ENCODE measurements at places on chromosomes 3 and 15. TPM values are rescaled to one million over a fixed set of nuclear protein-coding genes. Genes with fewer than 3 reads are reported as not detected.

DNA sequence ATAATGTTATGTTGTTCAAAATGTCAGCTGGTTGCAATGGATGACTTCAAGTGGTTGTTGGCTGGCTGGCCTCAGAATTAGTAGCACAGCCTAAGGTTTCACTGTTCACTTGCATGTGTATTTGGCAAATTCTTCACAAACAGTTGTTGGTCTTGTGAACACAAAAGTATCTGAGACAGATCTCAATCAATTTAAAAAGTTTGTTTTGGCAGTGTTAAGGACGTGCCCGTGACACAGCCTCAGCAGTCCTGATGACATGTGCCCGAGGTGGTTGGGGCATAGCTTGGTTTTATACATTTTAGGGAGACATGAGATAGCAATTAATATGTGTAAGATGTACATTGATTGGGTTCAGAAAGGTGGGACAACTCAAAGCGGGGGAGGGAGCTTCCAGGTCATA, 436.0 kb downstream of the AGBL1 start:
- no peak for DNase-seq

- no peak for DNase-seq
Measured at GRCh38 chr3:25992606-25993005, 202.7 kb downstream of the OXSM start.

DNA sequence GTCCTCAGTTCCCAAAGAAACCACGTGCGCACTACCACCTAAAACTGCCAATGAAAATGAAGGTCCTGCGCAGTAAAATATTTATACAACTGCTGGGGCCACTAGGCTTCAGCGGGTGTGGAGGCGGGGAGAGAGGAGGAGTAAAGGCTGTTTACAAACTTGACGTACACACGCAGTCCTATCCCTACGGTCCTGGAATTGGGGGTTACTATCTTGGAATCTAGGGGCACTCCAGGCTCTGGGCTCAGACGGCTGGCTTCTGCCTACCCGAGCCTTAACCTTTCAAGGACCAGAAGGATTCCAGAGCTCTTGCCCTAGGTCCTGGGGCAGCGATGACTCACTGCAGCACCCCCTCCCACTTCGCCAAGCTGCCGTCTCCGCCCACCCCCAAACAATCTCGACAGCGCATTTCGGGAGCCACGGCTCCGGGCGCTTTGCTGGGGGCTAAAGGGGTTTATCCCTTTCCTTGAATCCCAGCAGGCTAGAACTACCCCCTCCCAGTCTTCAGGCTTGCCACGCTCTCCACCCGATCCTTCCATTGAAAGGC, 3.0 kb downstream of the ADAMTS9 start:
- peak; percentile 23 for DNase-seq

DNA sequence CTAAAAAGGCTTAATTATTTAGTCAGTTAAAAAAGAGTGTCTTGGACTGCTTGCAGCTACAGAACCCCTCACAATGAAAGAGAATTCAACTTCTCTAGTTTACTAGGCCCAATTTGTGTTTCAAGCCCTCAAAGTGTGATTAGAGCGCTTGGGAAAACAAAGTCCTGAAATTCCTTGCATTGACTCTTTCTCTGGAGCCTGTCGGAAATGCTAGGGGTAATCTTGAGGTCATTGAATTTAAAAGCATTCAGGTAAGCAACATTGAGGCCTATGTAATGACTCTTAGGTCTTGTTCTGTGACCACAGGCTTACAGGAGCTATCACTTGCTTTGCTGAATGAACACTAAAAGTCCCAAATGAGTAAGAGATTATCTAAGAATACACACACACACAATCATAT, 186.0 kb downstream of the NLGN1 start:
- DNase-seq, result no peak

DNA sequence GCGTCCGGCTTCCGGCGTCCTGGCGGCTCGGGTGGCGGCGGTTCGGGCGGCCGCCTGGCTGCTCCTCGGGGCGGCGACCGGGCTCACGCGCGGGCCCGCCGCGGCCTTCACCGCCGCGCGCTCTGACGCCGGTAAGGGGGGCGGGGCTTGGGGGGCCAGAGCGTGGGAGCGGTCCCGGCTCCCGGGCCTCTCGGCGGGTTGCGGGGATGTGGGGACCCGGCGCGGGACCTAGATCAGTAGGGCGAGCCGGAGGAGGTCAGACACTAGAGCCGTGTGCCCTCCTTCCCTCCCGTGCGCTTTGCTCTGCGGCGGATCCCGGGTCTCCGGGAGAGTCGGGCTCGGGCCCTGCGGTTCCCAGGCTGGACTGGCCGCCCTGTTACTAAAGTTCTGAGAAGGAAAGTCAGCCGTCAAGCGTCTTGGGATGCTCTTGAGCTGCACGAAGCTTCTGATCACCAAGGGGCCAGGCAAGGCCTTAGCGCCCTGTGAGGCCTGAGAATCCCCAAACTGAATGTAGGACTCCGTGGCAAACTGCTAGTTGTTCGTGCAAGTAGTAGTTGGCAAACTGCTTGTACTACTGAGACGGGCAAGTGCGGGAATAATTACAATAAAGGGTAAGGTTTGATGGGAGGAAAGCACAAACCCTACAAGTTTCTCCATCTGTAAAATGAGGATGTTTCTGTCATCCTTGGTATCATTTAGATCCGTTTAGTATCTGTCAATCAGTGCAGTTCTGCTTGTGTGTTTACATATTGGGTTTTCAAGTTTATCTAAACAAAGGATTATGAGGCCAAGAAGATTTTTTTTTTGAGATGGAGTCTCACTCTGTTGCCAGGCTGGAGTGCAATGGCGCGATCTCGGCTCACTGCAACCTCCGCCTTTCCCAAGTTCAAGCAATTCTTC, 587 bp downstream of the PIGX start:
- DNase-seq, result no peak

DNA sequence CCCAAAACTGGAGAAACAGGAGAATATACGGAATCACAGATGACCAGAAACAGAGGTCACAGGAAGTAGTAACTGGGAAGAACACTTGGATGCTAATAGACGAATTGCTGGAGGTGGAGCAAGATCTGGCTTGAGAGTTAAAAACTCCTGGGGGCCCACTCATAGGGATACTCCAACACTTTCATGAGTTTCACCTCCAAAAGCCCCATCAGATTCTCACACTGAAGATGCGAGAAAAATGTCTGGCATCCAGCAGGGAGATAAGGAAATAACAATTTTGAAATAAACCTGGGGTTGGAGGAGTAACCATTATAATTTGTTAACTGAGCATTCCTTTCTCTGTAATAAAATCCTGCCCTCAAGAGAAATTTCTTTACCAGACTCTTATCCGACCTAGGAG, 154.0 kb downstream of the ANXA2 start:
- no peak for DNase-seq

GRCh38 chr3:72548981-72549380, 299.3 kb downstream of the SHQ1 start:
- DNase-seq, result no peak

DNA sequence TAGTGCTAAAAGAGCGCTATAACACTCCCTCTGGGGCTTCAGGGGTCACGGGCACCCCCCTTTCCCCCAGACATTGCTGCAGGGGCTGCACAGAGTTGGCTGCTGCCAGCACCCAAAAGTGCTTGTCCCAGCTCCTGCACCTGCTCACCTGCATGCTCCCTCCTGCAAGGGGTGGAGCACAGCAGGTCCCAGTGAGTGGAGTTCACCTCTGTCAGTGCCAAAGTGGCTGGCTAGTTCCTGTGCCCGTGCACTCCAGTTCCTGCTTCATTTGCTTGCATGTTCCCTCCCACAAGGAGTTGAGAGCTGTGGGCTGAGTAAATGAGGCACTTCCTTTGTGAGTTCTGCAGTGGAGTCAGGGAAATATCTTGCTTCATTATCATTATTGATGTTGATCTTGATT, 476.9 kb downstream of the SQOR start:
- DNase-seq, result no peak

DNA sequence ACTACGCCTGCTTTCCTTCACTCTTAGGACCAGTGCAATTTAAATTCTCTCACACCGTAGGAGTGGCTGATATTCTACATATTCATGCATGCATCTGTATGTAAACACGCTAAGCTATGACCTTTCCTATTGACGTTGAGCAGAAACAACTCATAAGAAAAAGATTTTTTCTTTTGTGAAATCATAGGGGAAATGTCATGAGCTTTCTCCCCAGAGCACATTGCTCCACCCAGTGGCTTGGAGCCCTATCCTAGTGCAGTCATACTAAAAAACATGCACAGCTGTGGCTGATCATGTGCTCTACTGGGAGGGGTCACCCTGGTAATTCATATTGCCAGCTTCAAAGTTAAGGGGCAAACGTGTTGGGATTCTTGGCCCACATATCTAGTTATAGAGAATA, 1.8 kb upstream of the MESD start:
- DNase-seq, result no peak

GRCh38 chr3:71968544-71968943, 183.6 kb upstream of the PROK2 start:
- DNase-seq, result no peak

DNA sequence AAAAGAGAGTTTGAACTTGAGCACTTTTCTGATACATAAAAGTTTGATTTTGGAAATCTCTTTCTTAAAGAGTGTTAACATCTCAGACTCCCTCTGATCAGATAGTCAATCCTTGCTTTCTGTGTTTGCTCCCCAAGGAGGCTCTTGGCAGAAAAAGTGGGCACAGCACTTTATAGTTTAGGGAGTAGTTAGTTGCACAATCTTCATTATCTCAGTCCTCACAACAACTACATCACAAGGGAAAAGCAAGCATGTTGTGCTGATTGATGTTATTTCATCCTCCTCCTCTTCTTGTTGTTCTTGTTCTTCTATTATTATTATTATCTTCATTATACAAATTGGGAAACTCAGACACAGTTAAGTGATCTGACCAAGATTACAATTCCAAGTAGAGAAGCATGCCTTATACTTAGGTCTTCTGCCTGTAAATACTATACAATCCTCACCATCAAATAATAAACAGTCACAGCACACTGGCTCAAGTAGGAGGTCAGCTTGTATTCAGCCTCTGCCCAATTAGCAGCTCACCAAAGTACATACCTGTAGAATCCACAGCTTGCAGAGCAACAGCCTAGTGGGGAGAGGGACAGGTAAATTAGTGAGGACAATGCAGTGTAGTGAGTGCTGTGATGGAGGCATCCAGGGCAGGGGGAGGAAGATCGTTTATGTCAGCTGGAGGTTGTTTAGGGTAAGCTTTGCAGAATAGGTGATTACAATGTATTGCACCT, 304.1 kb upstream of the MME start:
- DNase-seq, result no peak

GRCh38 chr3:81749265-81749664, 12.2 kb downstream of the GBE1 start:
- peak; percentile 3 for DNase-seq

GRCh38 chr3:112653881-112654300, 12.9 kb upstream of the CCDC80 start:
- DNase-seq, result peak; percentile 90

DNA sequence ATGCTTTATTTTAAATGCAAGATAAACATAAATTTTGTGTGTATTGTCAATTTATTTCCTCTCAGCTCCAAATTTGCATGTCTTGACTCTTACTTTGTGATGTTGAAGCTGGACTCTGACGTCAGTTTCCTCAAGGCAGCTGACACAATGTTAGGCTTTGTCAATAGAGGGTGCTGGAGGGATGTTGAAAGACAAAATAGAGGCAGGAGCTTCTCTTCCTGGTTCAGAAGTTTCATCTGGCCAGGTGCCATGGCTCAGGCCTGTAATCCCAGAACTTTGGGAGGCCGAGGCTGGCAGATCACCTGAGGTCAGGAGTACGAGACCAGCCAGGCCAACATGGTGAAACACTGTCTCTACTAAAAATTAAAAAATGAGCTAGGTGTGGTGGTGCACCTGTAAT, 408.6 kb downstream of the GBE1 start:
- DNase-seq, result no peak

GRCh38 chr15:84947947-84948830, 33.5 kb upstream of the PDE8A start:
- DNase-seq, result peak; percentile 61

The SNTN gene
- total RNA-seq, result not detected

The SEMA3B gene
- 5.0 TPM for total RNA-seq

All from Daoy (cell line).